Keratinocyte (primary cell): ENCODE measurements at places on chromosomes 2 and 18.

GRCh38 chr2:73386342-73386868 lies 769 bp downstream of the ALMS1 start:
- no peak for DNase-seq

- DNase-seq, result no peak
Measured at GRCh38 chr2:41482659-41483058, 565.2 kb upstream of the PKDCC start.

GRCh38 chr2:165888171-165888570 lies 65.4 kb downstream of the TTC21B start:
- no peak for DNase-seq

- no peak for DNase-seq
Measured at GRCh38 chr2:158034198-158034866, 67.3 kb upstream of the UPP2 start.

DNA sequence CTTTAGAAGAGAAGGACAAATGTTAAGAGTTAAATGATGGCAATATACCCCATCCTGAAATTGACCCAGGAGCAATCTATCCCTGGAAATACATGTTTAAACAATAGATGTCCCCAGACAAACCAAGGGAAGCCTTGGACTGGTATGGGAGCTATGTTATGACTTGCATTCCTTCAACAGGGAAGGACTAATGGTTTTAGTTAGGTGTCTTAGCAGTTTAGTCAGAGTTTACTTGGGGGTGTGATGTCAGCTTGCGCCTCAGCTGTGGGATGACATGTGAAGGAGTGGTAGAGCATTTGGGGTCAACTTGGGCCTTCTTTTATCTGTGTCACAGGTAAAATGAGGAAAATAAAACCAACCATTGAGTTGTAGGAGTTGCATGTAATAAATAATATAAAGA lies 36.8 kb downstream of the SPC25 start:
- DNase-seq, result no peak

DNA sequence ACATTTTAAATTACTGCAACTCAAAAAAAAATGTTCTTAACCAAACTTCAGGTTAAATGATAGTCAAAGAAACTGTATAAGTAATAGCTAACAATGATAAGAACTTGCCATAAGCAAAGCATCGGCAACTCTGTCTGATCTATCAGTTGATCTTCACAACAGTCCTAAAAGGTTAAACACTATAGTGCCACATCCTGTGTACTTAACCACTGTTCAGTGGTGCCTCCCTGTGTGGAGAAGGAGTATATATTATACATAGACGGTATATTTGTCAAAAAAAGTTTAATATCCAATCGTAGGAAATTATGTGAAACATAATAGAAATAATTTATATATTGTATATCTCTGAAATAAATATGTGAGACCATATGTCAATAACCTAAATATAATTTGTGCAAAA lies 13.0 kb downstream of the DTNA start:
- DNase-seq, result no peak

GRCh38 chr18:38883111-38883510 lies 1317.5 kb upstream of the CELF4 start:
- no peak for DNase-seq

GRCh38 chr2:37653805-37654378 lies 17.6 kb downstream of the CDC42EP3 start:
- no peak for DNase-seq

DNA sequence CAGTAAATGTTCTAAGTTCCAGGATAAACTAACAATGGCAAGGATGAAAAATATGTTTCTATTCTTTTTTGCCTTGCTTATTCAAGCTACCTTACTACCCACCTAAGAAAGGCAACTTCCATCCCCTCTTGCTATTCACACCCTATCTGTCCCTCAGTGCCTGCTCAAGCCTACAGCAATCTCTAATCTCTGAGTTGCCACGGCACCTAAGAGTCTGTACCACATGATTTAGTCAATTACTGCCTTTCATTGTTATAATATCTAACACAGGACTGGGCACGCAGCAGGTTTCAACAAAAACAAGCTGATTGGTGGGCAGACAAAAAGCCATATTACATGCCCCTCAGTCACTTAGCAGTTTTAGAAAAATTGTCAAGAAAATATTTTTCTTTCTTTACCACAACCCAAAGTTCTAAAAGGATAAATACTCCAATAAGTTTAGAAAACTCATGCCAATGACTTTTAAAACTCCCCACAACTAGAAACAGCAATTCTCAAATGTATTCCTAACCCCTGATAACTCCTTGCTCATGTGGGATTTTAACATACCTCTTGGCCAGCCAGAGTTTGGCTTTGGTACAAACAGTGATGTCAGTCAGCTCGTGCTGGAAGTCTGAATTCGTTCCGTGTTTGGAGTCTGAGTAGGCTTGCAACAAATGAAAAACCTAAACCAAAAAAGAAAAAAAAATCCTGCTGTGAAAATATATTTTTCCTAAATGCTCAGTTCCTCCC lies 117.3 kb upstream of the ZFP36L2 start:
- DNase-seq, result no peak

- no peak for DNase-seq
Measured at GRCh38 chr2:186617771-186618170, 27.9 kb downstream of the ITGAV start.

- DNase-seq, result no peak
Measured at GRCh38 chr2:75548036-75548573, 12.6 kb downstream of the EVA1A start.

- DNase-seq, result no peak
Measured at GRCh38 chr2:46985512-46985911, 69.9 kb upstream of the MCFD2 start.

DNA sequence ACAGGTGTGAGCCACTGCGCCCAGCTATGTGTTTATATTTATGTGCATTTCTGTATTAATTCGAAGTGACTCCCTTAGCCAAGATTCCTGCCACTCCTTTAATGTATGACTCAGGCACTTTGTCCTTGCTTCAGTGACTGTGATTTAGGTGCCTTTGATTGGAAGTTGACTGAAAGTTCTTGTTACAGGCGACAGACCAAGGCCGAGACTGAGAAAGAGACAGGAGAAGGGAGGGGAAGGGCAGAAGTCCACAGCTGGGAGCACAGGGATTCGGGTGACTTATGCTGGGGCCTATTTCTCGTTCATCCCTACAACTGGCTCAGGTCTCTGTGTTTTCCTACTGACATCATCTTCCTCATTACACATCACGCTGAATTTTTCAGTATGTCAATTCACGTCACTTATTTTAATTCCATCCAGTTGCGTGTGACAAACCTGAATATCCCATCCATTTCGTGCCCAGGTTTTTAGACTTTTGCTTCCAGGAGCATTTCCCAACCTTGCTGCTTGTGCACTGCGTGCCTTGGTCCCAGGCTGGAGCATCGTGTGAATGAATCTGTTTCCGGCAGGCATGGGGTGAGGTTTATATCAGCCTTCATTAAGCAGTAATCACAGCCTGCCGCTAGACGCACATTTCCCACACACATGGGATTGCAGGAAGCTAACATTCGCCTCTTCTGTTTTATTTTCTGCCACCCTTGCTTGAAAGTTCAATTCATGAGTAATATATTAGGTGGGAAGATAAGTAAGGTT lies 42.4 kb downstream of the TMEM18 start:
- DNase-seq, result no peak

DNA sequence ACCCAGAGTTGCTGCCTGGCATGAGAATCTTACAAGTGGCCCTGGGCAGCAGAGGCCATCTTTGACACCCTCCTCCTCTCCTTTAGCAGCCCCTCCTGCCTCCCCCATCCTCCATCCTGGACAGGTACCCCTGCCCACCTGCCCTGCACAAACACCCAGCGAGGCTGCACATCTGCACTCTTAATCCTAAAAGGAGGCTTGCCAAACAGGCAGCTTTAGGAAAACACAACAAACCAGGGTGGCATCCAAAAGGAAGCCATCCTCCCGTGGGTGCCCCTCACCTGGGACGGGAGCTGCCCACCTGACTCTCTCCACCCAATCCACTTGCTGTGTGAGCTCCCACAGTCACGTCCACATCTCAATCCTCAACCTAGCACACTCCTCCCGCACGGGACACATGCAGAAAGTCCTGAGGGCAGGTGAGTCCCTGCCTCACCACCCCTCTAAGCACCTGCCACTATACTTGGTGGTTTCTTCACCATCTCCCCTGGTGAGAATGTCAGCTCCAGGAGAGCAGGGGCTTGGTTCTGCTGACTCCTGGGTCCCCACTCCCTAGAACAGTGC lies 5.8 kb downstream of the BIN1 start:
- DNase-seq, result no peak

DNA sequence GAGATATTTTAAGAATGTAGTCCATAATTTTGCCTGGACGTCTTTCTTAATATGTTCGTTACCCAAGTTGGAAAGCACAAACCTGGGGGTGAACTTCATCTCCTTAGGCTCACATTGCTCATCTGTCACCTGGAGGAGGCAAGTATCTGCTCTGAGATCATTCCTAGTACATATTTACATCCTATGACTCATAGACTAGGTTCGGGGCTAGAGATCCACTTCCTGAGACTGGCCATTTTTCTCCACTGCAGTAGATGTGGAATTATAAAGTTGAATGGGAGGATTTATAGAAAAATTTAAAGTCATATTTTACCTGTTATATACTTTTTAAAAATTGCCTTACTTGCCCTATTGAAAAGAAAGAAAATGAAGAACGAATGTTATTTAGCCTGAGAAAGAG lies 77.5 kb upstream of the PROKR1 start:
- DNase-seq, result no peak

GRCh38 chr2:96867756-96868554 lies 1.9 kb downstream of the SEMA4C start:
- no peak for DNase-seq

DNA sequence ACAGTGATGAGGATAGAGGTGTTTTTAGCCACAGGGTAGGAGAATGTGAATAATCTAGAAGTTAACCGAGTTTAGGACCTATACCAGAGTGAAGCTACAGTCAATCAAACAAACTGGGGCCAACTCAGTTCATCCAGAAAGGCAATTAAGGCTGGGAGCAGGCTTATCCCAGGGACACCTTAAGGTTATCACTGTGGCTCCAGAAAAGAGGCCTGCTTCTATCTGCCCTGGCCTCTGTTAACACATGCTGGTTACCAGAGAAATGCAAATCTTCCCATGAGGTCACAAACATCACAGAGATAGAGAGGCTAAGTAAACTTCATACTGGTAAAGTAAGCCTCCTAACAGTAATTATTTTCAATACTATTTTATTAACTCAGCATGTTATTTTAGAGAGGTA lies 93.2 kb upstream of the GRB14 start:
- DNase-seq, result no peak

- no peak for DNase-seq
Measured at GRCh38 chr2:157899125-157899839, 23.2 kb upstream of the ACVR1 start.
